ENCODE measurements at places on chromosomes 1 and 21.
A peak's percentile ranks its signal among the peaks of the same experiment; 100 is the strongest.

- DNase-seq = no peak
Observed at GRCh38 chr1:247177755-247178154, 5.9 kb upstream of the ZNF124 start.

- DNase-seq = peak; percentile 36
Observed at GRCh38 chr1:174940646-174941175, 59.0 kb upstream of the CACYBP start.

DNA sequence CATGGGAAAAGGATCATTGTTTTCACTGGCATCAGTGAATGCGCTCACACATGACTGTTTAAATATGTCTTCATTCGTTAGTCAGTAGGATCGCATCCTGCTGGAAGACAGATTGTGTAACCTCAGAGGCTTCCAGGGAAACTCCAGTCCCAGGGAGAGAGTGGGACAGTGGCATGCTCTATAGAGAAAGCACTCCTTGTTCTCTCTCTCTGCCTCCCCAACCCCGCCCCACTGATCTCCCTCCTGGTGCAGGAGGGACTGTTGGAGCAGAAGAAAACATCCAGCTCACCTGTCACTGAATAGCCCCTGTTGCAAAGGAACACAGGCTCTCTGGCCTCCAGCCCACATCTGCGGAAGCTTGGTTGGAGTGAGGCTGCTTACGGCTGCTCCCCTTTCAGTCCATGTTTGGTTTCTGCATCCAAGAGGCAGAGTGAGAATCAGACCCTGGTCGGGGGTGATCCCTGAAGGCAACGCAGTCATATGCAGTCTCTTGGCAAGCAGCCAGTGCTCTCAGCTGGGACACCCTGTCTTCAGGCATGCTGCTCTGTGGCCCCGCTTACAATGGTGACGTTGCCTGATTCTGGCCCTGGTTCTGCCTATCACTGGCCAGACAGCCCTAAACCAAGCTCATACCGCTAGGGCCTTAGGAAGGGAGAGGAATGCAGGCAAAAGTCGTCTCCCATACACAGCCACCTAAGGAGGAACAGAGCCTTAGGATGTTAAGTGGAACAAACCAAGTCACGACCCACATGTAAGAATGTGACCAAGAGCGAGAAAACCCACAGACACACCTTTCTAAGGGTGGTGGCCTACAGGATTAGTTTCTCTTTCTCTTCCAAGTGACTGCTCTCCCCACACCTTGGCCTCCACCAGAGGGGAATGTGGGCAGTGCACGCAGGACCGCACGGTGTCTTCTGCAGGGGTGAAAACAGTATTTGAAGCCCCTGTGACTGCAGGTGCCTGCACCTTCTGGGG, 39.7 kb downstream of the BACE2 start:
- DNase-seq = no peak

DNA sequence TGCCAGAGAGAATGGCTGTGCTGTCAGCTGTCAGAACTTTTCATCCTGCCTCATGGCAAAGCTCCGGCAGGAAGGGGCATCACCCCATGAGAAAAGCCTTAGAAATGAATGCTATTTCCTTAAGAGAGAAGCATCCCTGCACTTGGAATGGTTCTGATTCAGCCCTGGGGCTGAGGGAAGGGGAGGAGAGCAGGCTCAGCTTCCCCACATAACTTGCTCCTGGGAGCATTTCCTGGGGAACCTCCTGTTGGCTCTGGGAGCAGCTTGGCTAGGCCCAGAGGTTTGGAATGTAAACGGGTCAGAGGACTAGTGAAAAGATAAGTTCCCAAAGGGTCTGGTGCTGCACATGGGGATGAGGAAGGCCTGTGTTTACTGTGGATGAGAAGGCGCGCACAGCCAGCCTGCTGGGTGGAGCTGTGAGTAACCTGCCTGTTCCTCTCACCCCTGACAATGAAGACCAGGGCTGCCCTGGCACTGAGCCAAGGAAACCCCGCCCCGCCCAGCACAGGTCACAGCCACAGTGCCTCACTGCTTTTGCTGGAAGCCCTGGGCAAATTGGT, 5.0 kb downstream of the PRELP start:
- DNase-seq = peak; percentile 28

GRCh38 chr1:39761557-39762260, 9.4 kb downstream of the OXCT2 start:
- DNase-seq = no peak

- DNase-seq = no peak
Observed at GRCh38 chr21:43734928-43735229, 15.9 kb downstream of the PDXK start.

DNA sequence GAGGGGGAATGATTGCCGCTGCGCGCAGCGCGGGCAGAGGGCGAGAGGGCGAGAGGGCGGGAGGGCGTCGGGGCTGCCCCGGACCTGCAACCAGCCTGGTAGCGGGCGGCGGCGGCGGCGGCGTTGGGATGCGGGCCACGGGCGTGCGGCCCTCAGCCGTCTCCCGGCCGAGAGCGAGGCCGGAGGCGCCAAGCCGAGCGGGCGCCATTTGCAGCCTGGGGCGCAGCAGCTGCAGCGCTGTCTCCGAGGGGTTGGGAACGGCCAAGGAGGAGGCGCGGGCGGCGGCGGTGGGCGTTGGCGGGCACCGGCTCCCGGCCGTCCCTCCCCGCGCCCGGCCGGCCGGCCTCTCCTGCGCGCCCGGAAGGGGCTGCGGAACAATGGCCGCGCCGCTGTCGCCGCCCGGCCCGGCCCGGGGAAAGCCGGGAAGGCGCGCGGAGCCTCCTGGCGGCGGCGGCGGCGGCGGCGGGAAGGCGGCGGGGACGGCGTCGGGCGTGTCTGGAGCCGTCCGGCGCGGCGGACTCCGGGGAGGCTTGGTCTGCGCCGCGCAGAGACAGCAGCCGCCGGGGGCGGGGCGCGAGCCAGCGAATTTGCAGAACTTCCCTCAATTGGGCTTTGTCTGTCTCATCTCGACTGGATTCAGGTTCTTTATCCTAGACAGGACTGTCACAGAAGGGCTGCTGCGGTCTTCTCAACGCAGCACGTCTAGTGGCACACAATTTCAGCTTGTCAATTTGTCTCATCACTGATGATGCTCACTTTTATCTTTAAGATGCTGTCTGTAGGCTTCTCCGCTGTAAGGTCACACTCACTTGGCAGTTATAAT, 35.7 kb downstream of the ZBTB8B start:
- DNase-seq = peak; percentile 64

GRCh38 chr1:207811920-207812720, 60.3 kb downstream of the CD46 start:
- no peak for DNase-seq

DNA sequence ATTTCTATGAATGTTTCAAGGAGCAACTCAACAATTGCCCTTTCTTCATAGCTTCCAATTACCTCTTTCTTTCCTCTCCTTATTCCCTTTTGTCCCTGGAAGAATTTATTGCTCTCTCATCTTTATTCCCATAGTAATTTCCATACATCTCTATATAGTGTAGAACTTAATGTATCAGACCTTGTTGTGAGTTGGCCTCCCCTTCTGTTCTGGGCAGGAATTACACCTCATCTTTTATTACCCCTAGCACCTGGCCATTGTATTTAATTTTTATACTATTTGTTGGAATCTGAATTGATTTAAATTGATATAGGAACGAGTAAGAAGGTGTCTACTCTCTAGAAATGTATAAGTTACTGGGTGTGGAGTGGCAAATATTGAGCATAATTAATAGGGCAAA, 114.5 kb downstream of the CACHD1 start:
- no peak for DNase-seq

- no peak for DNase-seq
Observed at GRCh38 chr21:33140288-33140687, 70.3 kb downstream of the OLIG1 start.

- DNase-seq = no peak
Observed at GRCh38 chr1:208654241-208654640, 410.1 kb upstream of the PLXNA2 start.

- no peak for DNase-seq
Observed at GRCh38 chr1:70930062-70930461, 117.6 kb downstream of the PTGER3 start.

- no peak for DNase-seq
Observed at GRCh38 chr1:17935230-17935629, 172.4 kb upstream of the IGSF21 start.

DNA sequence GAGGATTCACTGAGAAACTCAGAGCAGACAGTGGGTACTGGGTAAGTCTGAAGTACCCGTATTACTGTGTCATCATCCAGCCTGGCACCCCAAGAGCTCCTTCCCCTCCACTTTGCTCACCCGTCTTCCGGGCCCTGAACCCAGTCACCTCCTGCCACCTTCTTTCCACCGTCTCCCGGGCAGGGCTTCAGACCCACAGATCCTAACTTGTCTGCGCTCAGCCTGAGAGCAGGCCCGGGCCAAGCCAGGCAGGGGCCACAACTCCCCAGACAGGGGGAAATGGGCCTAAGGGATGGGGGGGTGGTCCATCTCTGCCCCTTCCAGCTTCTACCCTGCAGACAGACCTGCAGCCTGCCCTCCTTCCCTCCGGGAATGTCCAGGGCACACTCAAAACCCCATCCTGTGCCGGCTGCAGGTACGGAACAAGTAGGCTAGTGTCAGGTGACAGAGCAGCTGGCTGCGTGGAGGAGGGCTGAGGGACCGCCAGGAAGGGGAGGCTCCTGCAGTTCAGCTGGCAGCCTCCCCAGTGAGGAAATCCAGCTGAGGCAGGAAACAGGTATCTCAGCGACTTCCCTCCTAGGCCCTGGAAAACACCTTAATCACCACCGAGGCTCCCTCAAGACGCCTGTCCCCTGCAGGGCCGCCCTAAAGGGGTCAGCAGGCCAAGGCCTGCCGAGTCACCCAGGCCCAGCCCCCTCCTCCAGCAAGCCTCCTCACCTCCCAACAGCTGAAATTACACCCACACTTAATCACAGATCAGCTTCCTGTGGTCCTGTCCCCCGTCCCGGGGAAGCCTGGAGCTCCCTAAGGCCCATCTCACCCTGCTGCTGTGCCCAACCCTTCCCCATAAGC, 3.5 kb downstream of the HSPG2 start:
- DNase-seq = peak; percentile 80

DNA sequence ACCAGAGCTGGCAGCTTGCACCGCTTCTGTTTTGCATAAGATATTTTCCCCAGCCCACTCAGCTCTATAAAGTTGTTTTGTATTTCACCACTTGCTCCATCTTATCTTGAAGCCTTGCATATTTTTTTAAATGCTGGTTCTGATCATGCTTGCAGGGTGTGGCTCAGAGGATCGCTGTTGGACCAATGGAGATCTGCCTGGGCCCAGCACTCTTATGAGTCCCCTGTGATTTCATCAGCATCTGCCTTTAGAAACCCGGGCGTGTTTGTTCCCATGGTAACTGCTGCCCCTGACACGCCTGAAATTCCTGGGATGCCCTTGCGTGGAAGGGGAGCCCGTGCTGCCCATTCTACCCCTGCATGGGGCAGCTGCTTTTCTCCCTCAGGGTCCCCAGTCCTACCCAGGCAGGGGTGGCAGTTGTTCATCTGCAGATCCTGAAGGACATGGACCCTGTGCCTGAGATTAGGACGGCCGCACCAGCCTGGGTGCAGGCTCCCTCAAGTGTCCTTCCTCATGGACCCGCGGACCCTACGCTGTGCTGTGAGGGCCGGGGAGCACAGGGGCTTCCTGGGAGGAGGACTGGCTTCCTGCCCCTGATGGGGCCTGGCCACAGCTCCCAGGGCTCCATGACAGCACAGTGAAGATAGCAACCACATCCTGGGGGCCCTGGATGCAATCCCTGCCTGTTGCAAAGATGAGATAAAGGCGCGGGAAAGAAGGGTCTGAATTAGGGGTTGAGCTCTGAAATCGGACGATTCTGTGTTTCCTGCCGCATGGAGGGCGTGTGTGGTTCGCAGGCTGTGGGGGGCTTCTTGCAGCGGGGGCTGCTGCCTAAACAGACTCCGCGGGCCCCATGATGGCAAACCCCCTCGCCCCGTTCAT, 226.5 kb downstream of the SDCCAG8 start:
- peak; percentile 78 for DNase-seq

- no peak for DNase-seq
Observed at GRCh38 chr21:36089946-36090345, 20.1 kb downstream of the CBR1 start.

GRCh38 chr1:174877208-174877673, 122.5 kb upstream of the CACYBP start:
- DNase-seq = no peak

DNA sequence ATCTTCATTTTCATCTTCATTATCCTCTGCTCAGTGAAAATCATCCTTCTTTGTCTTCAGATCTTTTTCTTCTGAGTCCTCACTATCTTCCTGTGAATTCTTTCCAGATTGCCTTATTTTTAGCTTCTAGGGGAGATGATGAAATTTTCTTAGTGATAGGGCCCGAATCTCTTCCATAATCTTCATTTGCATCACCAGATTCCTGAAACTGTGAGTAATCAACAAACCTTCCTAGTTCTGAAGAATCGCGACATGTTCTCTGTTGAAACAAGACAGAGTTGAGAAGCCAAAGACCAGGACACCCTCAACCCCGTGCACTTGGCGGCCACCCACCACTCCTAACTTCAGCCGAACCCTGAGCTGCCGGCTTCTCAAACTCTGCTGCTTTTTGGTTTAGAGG, 92.8 kb upstream of the CDC42BPA start:
- no peak for DNase-seq

DNA sequence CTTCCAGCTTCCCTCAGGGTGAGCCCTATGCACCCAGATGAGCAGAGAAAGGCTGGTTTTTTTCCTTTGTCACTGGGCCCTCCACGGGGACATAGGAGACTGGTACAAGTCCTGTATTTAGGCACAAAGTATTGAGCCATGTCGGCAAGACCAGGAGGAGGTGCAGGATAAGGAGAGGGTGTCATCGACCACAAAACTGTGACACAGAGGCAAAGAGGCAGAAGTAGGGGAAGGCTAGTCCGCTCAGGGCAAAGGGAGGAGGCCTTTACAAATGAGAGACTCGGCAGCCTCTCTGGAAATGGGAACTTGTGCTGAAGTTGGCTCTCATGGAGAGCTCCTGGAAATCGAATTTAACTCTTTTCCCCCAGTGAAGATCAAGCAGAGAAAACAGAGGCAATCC, 70.7 kb upstream of the CAMK1G start:
- no peak for DNase-seq

GRCh38 chr1:205972081-205972480, 28.8 kb upstream of the SLC26A9 start:
- DNase-seq = no peak

GRCh38 chr1:214552174-214552608, 789 bp upstream of the PTPN14 start:
- no peak for DNase-seq

GRCh38 chr1:160975026-160975425, 20.4 kb upstream of the ITLN2 start:
- no peak for DNase-seq

DNA sequence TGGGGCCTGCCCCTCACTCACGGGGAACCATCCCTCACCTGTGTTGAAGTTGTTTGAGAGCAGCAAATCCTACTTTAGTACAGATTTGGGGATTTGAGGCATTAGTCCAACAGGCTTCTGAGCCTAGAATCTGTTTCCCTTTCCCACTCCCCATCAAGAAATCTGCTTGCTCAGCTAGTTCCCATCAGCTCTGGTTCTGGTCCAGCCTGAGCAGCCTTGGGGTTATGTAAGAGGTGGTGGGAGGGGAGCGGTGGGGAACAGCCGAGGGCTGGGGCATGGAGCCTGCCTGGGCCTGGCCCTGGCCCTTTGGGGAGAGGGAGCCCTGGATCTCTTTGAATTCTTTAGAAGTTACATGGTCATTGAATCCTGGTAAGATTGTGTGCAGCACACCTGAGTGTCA, 4.1 kb downstream of the GSTM5 start:
- no peak for DNase-seq

- peak; percentile 77 for DNase-seq
Observed at GRCh38 chr1:53629101-53629691, 109.8 kb downstream of the GLIS1 start.

GRCh38 chr1:169321539-169321938, 46.1 kb downstream of the NME7 start:
- peak; percentile 31 for DNase-seq
